ENCODE measurements at places on chromosomes 3 and 15. TPM values are rescaled to one million over a fixed set of nuclear protein-coding genes. Genes with fewer than 3 reads are reported as not detected.

- no peak for DNase-seq
Observed at GRCh38 chr15:63560741-63561448, 36.3 kb upstream of the FBXL22 start.

LRRC15 gene
- 0.30 TPM for total RNA-seq

DNA sequence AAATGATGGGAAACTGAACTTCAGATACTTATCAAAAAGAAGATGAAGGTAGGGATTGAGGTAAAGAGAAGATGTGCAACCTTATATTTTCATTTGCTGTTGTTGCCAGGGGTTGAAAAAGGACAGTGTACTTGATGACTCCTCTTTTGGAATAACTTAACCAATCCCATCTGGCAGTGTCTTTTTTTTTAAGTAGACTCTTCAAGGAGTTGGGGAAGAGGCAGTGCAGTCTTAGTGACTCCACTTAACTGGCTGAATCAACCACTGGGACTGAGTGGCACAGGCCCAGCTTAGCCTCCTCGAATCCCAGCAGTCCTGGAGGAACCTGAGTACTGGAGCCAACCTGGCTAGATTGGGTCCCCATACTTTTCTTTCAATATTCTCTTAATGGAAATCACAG is 27.3 kb upstream of the FILIP1L start:
- no peak for DNase-seq

DNA sequence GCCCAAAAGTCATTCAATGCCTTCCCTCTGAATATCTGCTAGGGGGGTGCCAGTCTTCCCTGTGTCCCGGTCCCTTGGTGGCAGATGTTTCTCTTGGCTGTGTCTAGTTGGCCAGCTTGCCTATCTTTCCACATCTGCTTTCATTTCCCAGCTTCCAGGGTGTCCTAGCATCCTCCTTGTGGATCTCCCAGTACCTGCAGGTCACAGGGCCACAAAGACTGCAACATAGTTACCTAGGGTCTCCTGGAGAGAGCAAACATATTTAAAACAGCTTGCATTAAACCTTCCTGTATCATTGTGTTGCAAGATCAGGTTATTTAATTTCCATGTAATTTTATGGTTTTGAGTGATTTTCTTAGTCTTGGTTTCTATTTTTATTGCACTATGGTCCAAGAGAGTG is 400.1 kb downstream of the GRM7 start:
- no peak for DNase-seq

FBXO40 gene
- total RNA-seq: 0.05 TPM

DNA sequence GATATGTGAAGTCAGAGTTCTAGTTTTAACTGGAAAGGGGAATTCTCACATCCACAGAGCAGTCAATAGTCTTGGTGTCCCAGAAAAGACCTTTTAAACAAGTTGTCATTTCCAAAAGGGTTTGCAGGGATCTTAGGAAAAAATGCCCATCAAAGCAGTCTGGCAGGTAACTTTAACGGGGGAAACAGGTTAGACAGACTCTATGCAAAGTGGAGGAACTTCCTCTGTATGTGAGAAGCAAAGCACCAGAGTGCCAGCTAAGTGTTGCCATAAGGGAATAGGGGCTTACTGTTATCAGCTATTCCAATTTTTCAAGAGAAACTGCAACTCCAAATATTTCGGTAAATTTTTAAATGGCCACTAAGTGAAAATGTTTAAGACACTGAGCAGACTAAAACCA is 307.9 kb upstream of the MDFIC2 start:
- no peak for DNase-seq

PTX3 gene
- total RNA-seq: 56.4 TPM

DNA sequence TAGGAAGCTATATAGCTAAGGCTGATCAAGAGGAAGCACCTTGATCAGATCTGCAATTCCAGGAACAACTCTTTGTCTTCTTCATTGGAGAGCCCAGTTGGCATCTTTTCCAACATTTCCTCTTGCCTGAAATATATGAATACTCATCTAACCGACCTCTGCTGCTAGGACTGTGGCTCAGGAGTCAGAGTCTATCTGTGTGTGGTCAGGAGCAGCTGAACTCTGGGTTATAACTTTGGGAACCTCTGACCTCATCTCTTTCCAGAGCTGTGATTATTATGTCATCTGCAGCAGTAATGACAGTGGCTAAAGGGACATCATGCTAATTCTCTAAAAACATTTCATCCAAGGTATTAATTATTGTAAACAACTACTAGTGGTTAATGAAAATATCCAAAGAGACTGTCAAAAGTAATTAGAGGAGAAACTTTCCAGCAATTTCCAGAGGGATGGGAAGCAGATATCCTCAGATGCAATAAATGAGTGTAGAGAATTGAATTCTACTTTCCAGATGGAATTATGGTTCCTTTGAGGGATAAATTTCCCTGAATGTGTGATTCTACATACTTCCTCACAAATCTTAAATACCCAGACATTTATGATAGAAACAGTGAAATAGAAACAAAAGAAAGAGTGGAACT is 11.5 kb upstream of the SPINK8 start:
- no peak for DNase-seq

GRCh38 chr15:68196445-68197169 is 8.5 kb downstream of the CALML4 start:
- DNase-seq: no peak

CD80 gene
- total RNA-seq: not detected

GRCh38 chr3:70726096-70726938 is 413.9 kb upstream of the MDFIC2 start:
- no peak for DNase-seq

RAD51 gene
- total RNA-seq: 10.9 TPM

DNA sequence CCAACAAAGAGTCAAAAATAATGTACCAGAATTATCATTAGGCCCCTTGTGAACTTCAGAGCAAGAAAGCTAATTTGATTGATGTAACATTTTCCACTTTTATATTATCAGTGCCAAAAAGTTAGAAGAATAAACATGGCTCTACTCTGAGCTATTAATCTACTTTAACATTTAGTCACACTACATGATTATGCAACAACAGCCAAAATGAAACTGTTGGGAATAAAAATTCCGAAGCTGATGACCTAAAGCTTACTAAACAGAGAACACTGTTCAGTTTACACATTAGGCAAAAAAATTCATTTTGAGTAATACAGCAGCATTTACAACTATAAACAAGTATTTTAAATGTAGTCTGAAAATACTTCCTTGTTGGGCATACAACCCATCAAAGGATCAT is 1134.1 kb downstream of the EPHA3 start:
- DNase-seq: peak; percentile 1

DNA sequence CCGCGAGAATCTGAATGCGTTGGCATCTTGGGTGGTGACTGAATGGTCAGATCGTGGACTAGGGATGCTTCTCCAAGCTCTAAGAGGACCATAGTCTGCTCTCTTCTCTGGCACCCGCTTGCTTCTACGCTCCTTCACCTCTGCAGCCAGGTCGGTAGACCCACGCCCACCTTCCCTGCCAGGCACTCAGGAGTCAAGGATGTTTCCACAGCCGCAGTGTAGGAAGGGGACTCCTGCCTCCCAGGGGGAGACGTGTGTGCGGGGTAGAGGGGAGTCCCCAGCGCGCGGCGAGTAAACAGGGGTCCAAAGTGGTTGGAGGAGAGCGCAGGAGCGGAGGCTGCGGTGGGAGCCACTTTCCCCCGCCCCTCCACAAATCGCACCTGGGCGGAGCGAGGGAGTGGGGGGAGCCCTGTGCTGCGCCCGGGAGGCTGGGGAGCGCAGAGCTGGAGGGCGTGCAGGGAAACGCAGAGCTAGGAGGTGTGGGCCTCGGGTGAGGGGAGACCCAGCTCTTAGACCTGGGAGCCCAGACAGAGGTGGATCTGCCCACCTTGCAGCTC is 1.7 kb downstream of the LRRC3B start:
- no peak for DNase-seq

DNA sequence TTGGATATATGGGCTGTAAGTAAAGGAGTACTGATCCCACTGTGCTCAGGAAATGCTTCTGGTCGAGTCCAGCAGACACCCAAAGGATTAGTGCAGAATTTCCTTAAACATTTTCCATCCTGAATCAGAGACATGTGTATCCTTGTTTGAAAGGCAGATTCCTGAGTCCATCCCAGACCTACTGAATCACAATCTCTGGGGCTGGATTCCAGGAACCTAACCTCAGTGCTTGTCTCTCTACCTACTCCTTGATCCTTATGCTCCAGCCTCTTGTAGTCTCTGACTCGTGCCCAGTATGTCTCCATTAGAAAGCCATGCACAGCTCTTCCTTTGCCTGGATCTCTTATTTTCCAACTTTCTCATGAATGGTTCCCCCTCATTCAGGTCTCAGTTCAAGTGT is 585.8 kb downstream of the NLGN1 start:
- DNase-seq: peak; percentile 46

DBR1 gene
- 25.1 TPM for total RNA-seq

GRCh38 chr15:79358069-79358468 is 47.2 kb downstream of the TMED3 start:
- no peak for DNase-seq

CFAP100 gene
- total RNA-seq: not detected

DNA sequence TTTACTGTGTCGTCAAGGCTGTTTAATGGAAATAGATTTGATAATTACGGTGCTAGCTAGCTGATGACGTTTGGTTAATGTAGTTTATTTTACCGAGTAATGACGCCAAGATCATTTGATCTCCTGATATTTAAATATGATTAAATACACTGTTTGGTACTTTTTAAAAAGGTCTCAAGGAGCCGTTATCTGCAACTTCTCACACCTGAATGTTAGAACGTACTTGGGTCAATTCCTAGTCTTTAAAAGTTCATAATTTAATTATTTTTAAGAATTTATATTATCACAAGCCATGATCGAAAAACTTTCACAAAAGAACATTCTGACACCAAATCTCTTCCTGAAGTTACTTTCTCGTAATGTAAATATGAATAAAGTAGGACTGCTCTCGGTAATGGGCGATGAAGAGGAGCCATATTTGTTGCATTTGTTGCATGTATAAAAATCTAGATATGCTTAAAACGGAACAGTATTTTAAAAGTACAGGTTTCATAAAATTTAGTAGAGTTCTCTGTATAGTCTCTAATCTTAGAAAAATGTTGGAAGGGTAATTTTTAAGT is 16.2 kb upstream of the CHD2 start:
- no peak for DNase-seq

Data from HT1080 (cell line).